ENCODE measurements at places on chromosomes 16 and 17. TPM values are rescaled to one million over a fixed set of nuclear protein-coding genes. Genes with fewer than 3 reads are reported as not detected.

- no peak for DNase-seq
Measured at GRCh38 chr17:81160306-81160705, 5.0 kb upstream of the PVALEF start.

- DNase-seq, result no peak
Measured at GRCh38 chr17:57776366-57776765, 31.3 kb upstream of the CCDC182 start.

The PLCG2 gene
- polyA plus RNA-seq, result 0.33 TPM

DNA sequence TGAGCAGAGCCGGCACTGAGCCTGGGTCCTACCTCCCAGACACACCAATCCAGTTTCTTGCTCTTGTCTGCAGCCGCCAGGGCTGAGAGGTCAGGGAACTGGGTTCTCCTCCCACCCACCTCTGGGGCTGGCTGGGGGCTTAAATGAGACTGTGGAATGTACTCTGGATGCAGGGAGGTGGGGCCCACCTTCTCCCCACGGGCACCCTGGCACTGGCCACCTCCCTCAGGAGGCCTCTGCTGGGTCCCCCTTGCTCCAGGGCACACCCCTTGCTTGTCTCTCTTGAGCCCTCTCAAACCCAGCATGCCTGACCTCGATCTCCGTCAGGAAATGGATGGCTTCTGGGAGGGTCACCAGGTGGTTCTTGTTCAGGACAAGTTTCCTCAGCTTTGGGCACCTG lies 6.4 kb downstream of the FLII start:
- no peak for DNase-seq

- no peak for DNase-seq
Measured at GRCh38 chr17:57756951-57757350, 11.9 kb upstream of the CCDC182 start.

All from naive thymus-derived CD4-positive, alpha-beta T cell (primary cell).